Liver (tissue), 10 donors: ENCODE measurements at places on chromosomes 7 and 10.
A peak's percentile ranks its signal among the peaks of the same experiment; 100 is the strongest.

DNA sequence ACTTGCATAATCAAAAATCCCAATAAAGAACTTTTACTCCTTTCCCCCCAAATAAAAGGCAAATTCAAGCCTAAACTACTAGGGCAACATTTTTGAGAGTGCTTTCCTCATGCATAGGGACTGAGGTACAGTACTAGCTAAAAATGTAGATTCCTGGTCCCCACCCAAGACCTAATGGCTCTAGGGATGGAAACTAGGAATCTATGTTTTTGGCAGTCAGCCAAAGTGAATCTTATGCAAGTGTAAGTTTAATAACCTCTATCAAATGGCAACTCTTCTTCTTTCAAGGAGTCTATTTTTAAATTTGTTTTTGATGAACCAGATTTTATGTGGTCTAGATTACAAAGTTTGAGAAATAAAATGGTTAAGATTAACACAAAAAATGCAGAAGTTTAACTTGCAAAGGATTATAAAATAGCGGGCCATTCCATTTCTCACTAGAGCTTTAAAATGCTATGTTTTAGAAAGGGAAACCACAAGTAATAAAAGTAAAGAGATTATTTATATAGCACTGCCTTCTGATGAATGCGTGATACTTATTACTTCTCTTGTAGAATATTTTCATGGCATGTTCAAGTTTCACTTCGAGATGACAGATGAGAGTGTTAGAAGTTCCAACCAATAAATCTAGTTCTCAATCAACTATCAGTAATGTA lies 70.4 kb upstream of the MDFIC start:
- DNase-seq, result no peak

- DNase-seq, result no peak
These were observed 118.8 kb upstream of the SFMBT2 start for GRCh38 chr10:7529638-7530037.

- no peak for DNase-seq
These were observed 38.5 kb downstream of the NPTX2 start for GRCh38 chr7:98655611-98656010.

DNA sequence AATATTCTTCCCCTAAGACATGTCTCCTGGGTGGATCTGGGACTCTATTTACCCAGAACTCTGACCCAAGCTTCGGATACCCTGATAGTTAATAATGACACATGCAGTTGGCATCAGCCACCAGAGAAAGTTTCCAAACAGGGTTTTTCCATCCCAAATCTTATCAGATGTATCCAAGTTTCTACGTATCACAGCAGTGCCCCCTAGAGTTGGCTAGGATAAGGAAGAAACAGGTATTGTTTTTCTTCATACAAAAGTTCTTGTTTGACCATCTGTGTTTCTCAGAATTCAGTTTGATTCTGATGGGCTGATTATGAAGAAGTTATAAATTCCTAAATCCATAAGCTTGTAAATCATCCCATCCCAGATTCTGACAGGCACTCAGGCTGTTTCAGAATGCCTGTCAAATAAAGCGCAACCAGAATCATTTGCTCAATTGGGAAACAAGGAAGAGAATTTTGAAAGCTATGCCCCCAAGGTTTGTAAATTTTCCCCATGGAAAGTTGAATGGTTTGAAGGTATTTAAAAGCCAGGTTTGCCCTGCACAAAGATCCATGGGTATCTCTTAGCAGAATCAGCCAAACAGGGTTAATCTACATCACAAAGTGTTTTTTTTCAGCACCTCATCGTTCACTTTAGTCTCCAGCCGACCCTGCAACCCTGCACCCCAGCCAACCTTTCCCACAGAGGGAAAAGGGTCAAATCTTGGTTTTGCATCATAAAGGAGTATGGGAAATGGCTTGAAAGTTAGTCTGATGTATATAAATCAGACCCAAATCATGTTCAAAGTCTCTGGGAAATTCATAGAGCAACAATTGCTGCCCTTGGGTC lies 47.4 kb downstream of the NRAP start:
- no peak for DNase-seq

DNA sequence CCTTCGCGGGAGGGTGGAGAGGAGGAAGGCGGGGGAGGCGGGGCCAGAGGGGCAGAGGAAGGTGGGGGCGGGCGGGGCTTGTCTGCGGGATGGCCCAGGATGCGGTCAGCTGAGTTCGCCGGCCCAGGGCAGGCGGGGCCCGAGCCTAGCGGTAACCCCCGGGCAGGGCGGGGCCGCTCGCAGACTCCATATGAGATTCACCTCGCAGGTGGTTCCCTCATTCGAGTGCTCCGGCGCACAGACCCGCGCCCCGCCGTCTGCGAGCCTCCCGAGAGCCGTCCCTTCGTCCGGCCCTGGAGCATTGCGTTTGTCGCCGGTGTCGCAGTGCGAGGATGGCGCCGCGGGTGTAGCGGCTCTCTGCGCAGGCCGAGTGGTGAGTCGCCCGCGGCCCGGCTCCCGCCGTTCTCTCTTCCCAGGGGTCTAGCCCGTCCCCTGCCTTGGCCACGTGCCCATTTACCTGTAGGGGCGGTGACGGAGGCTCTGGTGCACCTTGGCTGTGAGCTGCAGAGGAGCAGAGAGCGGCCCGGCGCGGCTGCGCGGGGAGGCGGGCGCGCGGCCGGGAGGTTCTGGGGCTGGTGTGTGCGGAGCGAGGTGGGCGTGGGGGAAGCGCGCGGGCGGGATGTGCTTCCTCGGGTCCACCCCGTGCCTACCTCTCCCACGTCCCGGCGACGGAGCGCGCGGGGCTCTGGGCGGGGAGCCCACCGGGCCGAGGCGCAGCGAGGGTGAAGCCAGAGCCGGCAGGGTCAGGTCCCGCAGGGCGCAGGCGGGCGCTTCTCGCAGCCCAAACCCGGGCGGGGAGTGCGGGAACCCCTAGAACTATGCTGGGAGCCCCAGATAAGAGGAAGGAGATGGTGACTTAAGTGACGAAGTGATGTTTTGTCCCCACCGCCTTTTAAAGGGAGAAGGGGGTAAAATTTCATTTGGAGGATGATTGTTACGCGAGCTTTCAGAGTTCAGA lies at the start of gene UPP1:
Gene UPP1 (plus strand): TSS at position 220 of the 958 bp plus-strand sequence. CDS start 5,519 bp downstream, outside the sequence.
- DNase-seq, result peak; percentile 83

DNA sequence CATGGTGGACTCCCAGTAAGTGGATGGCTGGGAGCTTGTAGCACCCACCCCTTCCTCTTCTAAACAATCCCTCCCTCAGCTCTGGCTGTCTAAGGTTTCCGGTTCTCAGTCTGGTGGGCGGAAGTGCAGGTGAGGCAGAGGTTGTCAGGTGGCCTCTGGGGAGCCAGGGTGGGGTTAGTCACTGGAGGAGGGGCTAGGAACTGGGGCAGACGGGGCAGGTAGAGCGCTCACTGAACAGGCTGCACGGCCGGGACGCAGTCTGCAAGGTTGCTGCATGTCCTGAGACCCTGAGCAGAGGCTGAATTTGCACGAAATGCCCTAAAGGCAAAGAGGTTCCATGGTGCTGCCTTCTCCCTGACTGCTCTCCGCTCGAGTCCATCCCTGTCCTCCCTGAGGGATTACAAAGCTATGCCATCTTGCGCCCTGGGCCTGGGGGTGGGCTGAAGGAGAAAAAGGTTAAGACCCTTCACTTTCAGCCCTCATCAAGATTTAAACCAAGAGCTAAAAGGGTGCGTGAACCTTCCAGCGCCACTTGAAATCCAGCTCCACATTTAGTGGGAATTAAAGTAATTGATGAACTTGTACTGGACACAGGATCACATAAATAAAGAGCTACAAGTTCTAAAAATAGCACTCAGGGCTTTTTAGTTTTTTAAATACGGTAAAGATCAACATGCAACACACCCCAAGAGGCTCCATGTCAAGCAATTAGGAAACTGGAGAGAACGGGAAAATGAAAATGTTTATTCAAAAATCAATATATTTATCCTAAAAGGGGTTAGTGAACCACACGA lies 62.3 kb upstream of the CTBP2 start:
- no peak for DNase-seq
